Karpas-422 (cell line): ENCODE measurements at places on chromosomes 3 and 15. TPM values are rescaled to one million over a fixed set of nuclear protein-coding genes. Genes with fewer than 3 reads are reported as not detected.

Gene CMTM7
- total RNA-seq: 7.1 and 8.9 TPM in 2 replicates

GRCh38 chr3:42900226-42901072 lies 5.5 kb upstream of the ZNF662 start:
- no peak for DNase-seq

DNA sequence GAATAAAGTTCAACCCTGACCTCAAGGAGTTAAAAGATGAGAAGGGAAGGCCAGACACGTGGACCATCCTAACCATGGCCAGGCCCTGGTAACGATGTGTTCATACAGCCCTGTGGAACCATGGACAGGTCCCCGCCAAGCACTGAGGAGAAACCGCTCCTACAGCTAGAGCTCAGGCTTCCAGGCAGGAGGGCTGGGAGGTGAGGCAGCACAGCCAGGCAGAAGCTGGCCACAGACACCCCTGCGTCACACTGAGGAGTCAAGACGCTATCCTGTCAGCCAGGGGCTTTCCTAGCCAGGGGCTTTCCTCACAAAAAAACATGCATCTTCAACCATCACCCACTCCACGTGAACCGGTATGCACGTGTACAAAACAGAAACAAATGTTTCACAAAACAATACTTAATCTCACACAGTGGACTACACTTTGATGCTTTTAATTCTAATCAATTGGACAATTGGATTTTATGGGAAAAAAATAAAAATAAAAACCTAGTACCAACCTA lies 73.2 kb downstream of the TBC1D2B start:
- no peak for DNase-seq

Gene TAGLN3
- not detected in 2 replicates for total RNA-seq

Gene CCR5
- not detected in 2 replicates for total RNA-seq

- no peak for DNase-seq
Observed at GRCh38 chr3:187856555-187856954, 111.3 kb upstream of the BCL6 start.

Gene TMEM108
- not detected in 2 replicates for total RNA-seq
